Activated CD4-positive, alpha-beta T cell treated with anti-CD3 and anti-CD28 coated beads, Interleukin-2, amount 10 ng/mL, durations not matched to agents 7 days and 5 days (primary cell): ENCODE measurements at places on chromosomes 11 and 22. TPM values are rescaled to one million over a fixed set of nuclear protein-coding genes. Genes with fewer than 3 reads are reported as not detected.

The SULT4A1 gene
- total RNA-seq: not detected

The MRPL49 gene
- 49.5 TPM for total RNA-seq

The NXPE1 gene
- not detected for total RNA-seq

The TRIM51 gene
- not detected for total RNA-seq

The CASP4 gene
- 135 TPM for total RNA-seq

The SYNGR1 gene
- total RNA-seq: 0.77 TPM

The EFCAB6 gene
- 0.15 TPM for total RNA-seq

The MRGPRX3 gene
- total RNA-seq: not detected

DNA sequence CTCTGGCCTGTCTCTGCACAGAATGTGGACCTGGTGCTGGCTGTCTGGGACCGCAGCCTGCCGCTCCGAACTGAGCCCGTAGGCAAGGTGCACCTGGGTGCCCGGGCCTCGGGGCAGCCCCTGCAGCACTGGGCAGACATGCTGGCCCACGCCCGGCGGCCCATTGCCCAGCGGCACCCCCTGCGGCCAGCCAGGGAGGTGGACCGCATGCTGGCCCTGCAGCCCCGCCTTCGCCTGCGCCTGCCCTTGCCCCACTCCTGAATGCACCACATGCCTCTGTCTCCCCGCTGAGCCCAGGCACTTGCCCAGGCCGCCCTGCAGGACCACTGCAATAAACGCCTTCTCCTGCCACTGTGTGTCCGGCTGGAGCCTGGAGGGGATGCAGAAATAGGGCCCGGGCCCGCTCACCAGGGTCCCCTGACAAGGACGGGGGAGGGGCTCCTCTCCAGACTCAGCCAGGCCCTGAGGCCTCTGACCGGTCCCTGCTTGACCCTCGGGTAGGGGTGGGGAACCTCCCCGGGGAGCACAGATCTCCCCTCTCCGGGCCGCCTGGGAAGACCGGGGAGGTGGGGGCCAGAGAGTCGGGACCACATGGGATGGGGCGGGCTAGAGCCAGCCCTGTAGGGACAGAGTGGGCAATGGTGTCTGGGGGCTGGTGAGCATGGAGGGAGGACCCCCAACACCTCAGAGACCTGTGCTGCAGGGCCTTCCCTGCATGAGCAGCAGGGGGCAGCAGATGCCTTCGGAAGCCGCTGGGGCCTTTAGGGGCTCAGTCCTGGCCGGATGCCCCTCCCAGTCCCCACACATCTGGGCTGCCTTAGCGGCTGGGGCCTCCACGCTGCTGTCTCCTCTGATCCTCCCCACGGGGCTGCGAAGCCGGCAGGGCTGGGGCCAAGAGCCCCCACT is 1.4 kb upstream of the TNNI2 start:
- no peaks in the 10 kb centered on the region for H3K36me3 ChIP-seq
- no peak overlapping the region for H3K27ac ChIP-seq
- no peak overlapping the region for H3K4me3 ChIP-seq
- H3K27me3 ChIP-seq: no peaks in the 10 kb centered on the region

DNA sequence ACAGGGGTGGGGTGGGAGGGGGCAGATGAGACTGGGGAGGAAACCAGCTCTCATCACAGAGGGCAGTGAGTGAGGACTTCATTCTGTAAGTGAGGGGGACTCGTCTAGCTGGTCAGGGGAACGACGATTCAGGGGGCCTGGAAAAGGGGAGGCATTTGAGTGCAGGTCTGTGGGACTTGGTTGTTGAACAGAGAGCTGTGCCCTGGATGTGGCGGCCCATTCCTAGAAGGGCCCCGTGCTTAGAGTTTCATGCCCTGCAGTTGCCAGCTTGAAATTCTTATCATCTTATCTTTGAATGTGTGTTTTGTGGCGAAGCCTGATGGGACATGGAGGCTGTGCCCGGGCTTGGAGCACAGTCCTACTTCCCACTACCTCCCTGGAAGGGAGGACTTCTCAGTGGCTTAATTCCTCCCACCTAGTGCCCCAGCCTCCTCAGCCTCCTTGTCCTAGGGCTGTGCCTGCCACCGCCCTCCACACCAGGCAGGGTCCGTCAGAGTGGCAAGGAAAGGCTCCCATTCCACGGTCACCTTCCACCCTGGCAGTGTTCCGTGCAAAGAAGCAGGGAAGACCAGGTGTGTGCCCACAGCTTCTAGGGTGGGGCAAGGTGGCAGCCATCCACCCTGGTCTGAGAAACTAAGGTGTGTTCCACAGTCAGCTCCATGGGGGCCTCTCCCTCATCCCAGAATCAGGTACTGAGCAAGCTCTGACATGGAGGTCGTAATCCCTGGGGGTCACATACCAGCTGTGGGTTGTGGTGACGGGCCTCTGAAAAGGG is 59.7 kb upstream of the LMO1 start:
- DNase-seq: no peak
- H3K27ac ChIP-seq: no peak overlapping the region
- H3K27me3 ChIP-seq: peaks cover 2% of the 10 kb centered on the region
- no peaks in the 10 kb centered on the region for H3K36me3 ChIP-seq
- H3K4me3 ChIP-seq: no peak overlapping the region

DNA sequence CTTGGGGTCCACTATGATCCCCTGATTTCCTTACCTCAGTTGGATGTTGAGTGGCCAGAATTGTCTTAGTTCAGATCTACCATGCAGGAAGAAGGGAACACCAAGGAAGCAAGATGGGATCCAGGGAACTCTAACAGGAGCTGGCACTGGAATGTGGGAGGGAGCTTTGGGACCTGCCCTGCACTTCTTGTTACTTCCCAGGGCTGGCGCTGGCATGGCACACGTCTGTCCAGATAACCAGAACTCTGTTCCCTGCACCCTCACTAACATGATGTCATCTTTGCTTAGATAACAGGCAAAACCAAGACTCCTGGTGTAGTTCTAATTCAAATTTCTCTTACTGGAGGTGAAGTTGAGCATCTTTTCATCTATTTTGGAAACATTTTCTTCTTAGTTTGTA is 550.0 kb downstream of the MN1 start:
- H3K27ac ChIP-seq: no peak overlapping the region
- H3K27me3 ChIP-seq: no peaks in the 10 kb centered on the region
- DNase-seq: no peak
- H3K36me3 ChIP-seq: no peaks in the 10 kb centered on the region

DNA sequence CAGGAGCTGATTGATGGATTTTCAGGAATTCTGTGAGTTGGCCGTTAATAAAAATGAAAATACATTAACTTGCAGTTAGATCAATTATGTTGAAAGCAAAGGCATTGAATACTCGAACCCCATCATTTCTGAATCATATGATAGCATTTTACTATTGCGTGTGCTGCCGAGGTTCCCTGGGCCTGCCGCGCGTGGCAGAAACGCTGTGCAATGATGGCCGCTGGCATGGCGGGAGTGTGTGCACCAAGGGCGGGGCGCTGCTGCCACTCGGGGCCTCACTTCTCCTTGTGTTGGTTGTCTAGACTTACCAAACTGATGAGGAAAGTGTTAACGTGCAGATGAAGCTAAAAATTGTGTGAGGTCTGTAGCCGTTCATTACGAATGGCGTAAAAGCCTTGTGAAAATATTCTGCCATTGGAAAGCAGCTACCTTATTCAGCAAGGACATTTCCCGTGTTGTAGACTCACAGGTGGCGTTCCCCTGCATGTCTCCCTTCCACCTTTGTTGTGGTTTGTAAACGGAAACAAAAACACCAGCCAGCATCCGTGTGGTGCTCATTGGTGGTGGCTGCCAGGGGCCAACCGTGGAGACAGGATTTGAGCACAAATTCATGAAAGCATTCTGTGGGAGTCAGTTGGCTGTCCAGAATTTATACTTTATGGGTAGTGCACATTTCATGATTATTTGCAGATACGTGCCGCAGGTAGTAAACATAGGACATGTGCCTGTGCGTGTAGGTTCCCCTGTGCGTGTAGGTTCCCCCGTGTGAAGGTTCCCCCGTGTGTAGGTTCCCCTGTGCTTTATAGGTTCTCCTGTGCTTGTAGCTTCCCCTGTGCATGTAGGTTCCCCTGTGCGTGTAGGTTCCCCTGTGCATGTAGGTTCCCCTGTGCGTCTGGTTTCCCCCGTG is 5.9 kb upstream of the GRAMD4 start:
- no peaks in the 10 kb centered on the region for H3K36me3 ChIP-seq
- H3K4me1 ChIP-seq: peaks cover 47% of the 10 kb centered on the region
- peak; percentile 89 for DNase-seq

DNA sequence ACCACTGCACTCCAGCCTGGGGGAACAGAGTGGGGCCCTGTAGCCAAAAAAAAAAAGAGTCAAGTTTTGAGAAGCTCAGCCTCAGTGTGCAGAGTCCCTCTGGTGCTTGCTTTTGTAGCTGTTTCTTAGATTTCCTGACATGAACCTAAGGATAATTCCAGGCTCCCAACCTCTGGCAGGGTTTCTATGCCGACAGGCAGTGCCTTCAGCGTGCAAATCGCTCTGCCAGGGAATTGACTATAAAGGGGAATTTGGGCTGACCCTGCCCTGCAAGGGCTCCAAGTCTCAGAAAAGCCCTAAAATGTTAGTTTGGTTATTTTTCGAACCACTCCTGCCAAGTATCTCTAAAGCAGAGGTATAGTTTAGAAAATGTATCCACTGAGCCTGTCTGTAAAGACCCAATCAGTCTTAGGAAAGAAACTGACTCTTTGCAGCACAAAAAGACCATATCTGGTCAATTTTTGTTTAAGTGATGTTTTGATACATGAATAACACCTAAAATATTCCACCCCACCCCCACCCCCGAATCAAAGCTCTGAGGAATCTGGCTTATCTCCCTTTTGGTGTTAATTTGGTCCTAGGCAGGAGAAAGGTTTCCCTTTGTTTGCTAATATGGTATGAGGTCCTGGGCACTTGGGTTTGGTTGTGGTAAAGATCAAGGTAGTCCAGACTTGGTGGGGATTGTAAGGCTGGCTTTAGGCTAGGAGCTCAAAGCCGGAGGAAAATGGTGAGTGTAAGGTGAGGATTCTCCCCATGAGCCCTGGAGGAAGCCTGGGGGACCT is 49.7 kb downstream of the ANO1 start:
- H3K27ac ChIP-seq: no peak overlapping the region
- no peaks in the 10 kb centered on the region for H3K4me1 ChIP-seq
- DNase-seq: no peak
- H3K4me3 ChIP-seq: no peak overlapping the region
- no peaks in the 10 kb centered on the region for H3K27me3 ChIP-seq
- no peaks in the 10 kb centered on the region for H3K36me3 ChIP-seq

GRCh38 chr22:19849835-19850762 is 4.6 kb downstream of the GNB1L start:
- H3K36me3 ChIP-seq: peaks cover 37% of the 10 kb centered on the region
- no peak overlapping the region for H3K4me3 ChIP-seq
- no peak for DNase-seq
- H3K27ac ChIP-seq: peak overlapping the region; percentile 57
- no peaks in the 10 kb centered on the region for H3K27me3 ChIP-seq

DNA sequence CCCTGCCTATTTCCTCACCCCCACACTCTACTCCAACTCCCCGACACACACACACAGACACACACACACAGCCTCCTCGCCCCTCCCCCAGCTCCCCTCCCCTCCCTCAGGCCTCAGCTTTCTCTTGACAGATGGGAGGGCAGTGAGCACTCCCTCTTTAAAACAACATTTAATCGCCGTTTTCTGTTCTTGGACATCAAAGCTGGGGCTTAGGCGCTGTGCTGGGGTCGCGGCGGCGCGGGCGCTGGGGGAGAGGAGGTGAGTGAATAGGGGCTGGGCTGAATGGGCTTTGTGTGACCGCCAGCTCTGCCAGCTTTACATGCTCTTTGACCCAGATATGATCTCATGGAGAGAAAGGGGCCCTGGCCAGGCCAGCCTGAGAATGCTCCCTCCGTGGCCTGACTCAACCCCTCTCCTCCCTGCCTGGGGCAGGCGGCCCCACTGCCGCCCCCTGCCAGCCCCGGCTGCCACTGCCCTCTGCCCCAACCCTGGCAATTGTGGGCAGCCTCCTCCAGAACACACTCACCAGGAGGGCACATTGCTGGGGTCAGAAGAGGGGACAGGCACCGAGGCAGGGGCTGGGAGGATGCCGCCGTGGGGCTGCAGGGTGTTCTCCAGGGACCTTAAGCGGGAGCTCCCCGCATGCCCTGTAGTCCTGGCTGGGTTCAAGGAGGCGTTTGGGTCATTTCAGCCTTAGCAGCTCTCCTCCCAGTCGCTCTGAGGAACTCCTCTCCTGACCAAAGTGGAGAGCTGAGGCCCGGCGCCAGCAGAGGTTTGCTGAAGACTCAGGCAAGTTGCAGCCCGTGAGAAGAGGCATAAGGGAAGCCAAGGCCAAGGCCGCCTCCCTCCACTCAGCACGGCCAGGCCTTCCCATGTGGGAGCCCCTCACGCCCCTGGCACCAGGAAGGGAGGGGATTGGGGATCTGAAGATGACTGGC is 38.3 kb upstream of the NNMT start:
- H3K27ac ChIP-seq: no peak overlapping the region
- H3K27me3 ChIP-seq: no peaks in the 10 kb centered on the region
- DNase-seq: no peak
- H3K4me3 ChIP-seq: no peak overlapping the region
- H3K4me1 ChIP-seq: peaks cover 12% of the 10 kb centered on the region
